CD8-positive, alpha-beta T cell (primary cell): ENCODE measurements at places on chromosomes 2 and 18.

GRCh38 chr2:124530203-124530602, 505.1 kb downstream of the CNTNAP5 start:
- no peak for DNase-seq

DNA sequence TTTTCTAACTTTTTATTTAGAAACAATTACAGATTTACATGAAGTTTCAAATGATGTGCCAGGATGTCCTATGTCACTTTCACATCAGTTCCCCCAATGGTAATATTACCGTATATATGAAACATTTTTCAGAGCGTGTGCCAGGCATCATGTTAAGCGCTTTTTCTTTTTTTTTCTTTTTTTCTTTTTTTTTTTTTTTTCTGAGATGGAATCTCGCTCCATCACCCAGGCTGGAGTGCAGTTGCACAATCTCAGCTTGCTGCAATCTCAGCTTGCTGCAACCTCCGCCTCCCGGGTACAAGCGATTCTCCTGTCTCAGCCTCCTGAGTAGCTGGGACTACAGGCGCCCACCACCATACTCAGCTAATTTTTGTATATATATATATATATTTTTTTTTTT, 5.6 kb upstream of the PPP4R1 start:
- DNase-seq: no peak

- DNase-seq: no peak
Measured at GRCh38 chr18:78737006-78737915, 242.4 kb upstream of the SALL3 start.

DNA sequence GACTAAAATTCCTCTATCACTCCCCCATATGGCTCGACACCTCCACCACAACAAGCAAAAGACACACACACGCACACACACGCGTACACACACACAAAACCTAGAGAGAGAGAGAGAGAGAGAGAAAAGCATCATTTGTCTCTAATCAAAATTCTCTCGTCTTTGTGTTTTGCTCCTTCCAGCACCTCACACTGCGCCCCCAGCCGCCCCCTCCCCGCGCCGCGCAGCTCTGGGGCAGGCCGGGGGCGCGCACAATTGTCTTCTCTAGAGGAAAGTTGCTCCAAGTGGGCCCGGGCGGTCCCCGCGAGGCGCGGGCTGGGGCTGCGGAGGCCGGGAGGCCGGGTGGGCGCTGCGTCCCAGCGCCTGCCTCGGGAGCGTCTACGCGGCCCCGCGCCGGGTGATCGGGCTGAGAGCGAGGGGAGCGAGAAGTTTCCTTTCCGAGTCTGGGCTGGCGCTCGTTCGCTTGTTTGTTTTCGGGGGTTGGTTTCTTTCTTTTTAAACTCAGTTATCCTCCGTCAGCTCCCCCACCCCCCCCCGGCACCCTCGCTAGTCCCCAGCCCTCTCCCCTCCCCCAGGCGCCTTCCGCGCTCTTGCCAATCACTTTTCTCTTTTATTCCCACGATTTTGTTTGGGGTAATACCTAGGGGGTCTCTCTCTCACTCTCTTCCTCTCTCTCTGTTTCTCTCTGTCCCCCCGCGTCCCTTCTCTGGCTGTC, 4.1 kb downstream of the ZEB2 start:
- no peak for DNase-seq

- DNase-seq: no peak
Measured at GRCh38 chr2:151904807-151905206, 76.6 kb upstream of the ARL5A start.

GRCh38 chr2:527581-527980, 149.6 kb downstream of the TMEM18 start:
- no peak for DNase-seq
